ENCODE measurements at places on chromosomes 1 and 21.
A peak's percentile ranks its signal among the peaks of the same experiment; 100 is the strongest.

- DNase-seq, result no peak
These were observed 73.5 kb upstream of the PDC start for GRCh38 chr1:186534401-186534800.

DNA sequence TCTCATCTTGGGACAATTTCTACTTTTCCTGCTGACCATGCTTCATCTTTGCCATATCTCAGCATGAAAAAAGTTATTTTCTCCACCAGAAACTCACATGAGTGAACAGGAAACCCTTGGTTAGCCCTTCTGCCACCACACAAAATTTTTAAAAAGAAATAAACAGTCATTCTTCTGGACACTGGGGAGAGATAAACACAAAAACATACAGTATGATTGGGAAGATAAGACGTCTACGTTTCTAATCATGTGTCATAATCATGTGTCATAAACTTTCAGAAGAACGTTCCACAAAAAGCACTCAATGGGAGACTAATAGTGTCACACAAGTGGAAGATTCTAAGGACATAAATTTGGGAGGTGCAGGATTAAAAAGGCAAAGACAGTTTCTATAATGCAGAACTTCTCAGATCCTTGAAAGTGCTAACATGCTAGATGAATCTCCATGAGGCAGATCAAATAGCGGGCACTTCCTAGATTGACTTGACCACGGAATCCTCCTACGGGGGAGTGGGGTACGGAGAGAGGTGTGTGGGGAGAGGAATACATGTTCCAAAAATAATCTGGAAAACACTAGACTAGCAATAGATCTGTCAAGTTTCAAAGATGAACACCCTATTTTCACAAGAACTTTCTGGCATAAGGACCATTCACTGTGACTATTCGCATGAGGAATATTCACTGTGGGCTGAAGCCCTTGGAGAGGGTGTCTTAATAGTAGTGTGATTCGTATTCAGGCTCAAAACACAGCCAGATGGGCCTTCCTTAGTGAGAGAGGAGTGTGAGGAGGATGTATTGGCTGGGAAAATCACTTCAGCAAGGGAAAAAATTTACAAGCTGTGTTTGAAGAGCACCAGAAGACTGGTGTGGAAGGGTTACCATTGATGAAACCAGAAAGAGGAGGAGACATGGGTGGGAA is 206.7 kb downstream of the SETD4 start:
- DNase-seq, result no peak

- DNase-seq, result no peak
These were observed 31.7 kb downstream of the TRIM11 start for GRCh38 chr1:228374711-228375577.

DNA sequence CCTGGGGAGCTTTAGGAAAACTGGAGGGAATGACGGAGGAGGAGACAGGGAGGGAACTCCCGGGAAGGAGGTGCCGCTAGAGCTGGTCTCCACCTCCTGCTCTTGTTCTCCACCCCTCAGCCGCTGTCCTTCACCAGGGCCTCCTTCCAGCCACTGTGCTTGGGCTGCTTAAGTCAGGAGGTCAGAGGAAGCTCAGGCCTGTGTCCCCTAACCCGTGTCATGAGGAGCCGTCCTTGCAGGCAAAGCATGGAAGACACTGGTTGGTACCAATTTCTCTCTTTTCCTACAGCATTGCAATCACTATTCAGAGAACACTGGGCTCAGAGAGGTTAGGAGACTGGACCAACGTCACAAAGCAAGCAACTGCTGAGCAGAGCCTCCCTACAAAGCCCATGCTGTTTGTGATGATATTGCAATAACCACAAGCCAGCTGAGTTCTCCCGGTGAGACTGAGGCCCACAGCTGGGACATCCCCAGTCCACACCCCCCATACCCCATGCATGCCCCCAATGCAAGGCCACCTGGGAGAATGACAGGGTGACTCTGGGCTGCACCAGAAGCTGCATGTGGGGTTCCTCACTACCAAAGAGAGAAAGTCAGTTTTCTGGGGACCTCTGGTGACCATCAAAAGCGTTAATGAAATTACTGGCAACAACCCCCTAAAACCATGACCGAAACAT is 427.5 kb downstream of the NPHP4 start:
- DNase-seq, result no peak

- no peak for DNase-seq
These were observed 170.4 kb downstream of the ACTL8 start for GRCh38 chr1:17925290-17926237.

DNA sequence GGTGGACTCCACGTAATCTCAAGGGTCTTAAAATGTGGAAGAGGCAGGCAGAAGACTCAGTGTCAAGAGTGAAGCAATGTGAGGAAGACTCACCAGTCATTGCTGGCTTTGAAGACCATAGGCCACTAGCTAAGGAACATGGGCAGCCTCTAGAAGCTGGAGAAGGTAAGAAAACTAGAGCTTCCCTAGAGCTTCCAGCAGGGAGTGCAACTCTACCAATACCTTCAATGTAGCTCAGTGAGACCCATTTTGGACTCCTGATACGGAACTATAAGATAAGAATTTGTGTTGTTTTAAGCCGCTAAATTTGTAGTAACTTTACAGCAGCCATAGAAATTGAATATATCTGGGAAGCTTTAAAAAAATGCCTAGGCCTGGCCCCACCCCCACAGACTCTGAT is 18.9 kb downstream of the METTL13 start:
- no peak for DNase-seq

DNA sequence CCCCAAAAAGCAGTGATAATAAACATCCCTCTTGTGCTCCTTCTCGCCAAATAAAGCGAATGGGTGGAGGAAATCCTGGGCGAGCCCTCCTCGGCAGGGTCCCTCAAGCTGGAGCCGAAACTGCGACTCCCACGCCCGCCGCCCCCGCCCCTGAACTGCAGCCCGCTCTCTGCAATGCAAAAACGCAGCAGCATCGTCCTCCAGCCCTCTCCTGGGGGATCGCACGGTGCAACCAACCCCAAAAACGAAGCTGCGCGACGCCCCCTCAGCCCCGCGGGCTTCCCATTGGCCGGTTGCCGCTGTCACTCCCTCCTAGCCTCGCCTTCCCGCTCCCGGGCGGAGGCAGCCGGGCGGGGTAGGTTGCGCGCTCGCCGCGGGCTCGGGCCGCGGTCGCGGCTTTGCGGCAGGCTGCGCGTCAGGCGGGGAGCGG is at the start of gene TMCC2:
TSS of gene TMCC2 (plus strand) at position 363 of the 430 bp plus-strand sequence. CDS start 619 bp downstream, outside the sequence.
- DNase-seq, result peak; percentile 70

DNA sequence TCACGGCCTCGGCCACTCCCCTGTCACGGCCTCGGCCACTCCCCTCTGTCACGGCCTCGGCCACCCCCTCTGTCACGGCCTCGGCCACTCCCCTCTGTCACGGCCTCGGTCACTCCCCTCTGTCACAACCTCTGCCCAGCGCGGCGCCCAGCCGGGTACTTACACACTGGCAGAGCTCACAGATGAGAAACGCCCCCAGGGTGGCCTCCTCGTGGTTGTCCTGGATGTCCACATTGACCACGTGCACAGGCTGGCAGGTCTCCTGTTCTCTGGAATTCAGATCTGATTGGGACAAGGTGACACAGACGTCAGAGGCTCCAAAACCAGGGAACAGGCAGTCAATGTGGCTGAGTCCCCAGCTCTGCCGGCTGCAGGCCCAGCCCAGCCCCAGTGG is 3.3 kb upstream of the TMEM240 start:
- DNase-seq, result no peak

DNA sequence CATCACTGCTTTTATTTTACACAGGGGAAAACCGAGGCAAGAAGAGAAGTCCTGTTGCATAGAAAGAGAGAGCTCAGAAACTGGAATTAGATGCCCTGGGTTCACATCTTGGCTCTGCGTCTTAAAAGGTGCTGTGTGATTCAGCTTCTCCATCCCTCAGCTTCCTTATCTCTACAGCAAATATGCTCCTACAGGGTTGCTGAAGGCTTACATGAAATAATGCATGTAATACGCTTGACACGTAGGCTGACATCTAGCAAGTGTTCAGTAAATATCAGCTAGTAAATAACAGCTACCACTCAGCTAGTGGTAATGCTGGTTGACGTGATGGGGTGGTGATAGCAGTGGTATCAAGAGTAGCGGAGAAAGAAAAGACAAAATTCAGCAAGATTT is 77.1 kb upstream of the CD55 start:
- no peak for DNase-seq

- DNase-seq, result no peak
These were observed 16.6 kb downstream of the PSEN2 start for GRCh38 chr1:226887006-226887405.

DNA sequence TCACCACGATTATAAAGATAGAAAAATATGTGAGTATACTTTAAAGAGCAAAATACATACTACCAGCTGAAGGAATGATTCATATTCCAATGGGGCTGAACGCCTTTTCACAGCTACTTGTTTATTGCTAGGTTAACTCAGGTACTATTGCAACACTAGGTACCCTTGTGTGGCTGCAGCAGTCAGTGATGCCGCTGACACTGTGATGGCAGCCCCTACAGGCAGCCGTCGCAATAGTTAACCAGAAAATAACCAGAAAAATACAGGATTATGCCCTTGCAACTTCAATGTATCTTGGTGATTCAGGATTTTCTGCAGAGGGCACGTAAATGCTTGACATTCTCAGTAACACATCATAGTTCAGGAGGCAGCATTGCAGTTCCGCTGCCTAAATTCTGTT is 1.6 kb upstream of the MARK1 start:
- no peak for DNase-seq

GRCh38 chr1:3222042-3222692 is 153.2 kb downstream of the PRDM16 start:
- DNase-seq, result no peak

DNA sequence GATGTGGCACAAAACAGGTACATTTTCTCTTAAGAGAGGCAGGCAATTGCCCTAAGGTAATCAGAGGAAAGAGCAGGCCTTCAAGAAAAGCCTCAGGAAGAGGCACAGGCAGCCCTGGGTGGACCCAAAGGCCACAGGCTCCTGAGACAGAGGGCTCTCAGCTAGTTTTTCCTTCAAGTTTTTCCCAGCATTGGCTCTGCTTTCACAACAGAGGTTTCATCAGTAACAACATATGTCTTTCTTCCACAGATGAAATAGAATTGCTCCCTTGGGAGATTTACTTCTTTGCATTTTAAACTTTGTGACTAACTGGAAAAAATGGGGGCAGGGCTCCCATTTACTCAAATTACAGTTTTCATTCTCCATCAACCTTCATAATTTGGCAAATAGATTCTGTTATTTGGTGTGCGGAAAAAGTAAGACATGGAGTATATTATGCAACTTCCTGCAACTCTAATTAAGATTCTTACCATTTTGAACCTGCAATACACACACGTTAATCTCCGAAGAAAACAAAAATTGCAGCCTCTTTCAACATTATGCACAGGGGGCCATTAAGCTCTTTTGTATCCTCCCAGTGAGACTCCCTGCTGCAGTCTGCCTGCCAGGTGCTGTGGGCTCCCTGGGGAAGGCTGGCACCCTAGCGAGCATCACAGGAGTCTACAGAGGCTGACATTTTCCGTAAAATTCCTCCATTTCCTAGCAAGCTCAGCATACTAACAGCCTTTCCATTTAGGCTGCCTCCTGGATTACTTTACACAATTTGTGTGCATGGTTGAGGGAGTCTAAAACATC is 282.3 kb downstream of the USH2A start:
- DNase-seq, result no peak

GRCh38 chr1:212284332-212284743 is 872 bp upstream of the PPP2R5A start:
- DNase-seq, result no peak

DNA sequence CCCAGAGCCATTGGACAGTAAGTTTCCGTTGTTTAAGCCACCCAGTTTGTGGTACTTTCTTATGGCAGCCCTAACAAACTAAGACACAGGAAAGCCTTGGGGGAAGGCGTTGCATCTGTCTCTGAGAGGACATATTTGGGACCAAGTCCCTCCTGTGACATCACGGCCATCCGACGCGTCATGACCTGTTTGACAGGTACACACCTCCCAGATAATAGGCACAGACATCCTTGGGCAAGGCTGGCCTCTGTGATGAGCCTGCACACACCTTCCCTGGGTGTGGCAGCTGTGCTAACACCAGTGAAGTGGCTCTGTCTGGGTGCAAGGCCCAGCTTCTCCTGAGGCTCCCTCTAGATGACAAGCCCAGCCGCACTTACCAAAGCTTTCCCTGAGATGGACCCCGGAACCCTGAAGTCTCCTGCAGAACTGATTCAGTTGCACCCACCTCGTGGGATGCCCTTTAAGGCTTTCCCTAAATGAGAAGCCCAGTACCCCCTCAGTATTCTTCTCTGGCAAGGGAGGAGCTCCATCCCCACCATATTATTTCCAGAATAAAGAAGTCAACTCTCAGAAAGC is 136.5 kb downstream of the ZSCAN20 start:
- no peak for DNase-seq

GRCh38 chr1:114015075-114015474 is 35.8 kb downstream of the OLFML3 start:
- DNase-seq, result no peak

GRCh38 chr1:213186168-213186567 is 135.1 kb downstream of the RPS6KC1 start:
- DNase-seq, result no peak

- DNase-seq, result no peak
These were observed 355.2 kb downstream of the NTNG1 start for GRCh38 chr1:107496002-107496401.

GRCh38 chr1:44523593-44524591 is 118.8 kb downstream of the RNF220 start:
- DNase-seq, result no peak

GRCh38 chr21:26826801-26827200 is 18.4 kb downstream of the ADAMTS1 start:
- no peak for DNase-seq

- no peak for DNase-seq
These were observed 33.1 kb upstream of the SELENON start for GRCh38 chr1:25766721-25767436.

DNA sequence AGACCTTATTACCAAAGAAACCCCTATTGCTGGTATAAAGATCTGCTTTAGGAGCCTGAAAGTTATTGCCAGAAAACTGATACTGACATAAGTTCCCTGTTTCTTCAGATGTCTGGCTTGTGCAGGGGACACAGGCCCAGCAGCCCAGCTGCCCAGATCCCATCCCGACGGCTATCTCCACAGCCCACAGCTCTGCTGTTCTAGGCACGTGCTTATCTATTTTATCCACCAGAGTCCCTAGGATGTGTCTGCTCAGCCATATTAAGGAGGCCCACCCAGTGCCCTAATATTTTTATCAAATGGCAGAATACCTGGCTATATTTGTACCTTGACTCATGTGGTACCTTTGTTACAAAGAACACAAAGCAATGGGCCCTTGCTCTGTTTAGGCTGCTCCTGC is 58.9 kb downstream of the DDX20 start:
- DNase-seq, result no peak

DNA sequence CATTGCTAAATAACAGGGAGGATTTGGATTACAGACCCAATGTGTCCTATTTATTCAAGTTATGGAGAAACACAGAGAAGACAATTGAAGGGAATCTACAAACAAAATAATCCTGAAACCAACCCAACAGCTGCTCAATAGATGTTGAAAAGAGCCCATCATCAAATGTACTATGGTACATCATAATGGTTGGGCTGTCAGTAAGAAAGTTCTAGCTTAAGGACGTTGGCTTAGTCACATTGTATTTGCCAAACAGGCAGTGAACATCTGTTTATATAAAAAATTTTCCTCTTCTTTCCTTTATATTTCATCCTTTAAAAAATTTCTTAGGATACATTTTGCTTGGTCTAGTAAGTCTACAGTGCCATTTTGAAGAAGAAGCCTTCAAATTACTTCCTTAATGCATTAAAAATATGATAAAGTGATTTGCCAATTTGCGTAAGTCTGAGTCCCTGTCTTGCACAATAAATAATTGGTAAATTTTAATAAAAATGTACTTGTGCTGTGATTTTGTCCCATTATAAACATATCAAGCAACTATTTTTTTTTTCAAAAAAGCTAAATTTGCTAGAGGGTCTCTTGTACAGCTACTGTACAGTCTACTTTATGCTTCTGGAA is 14.4 kb downstream of the MAP3K7CL start:
- DNase-seq, result no peak

GRCh38 chr1:22280526-22280925 is 137.6 kb upstream of the WNT4 start:
- DNase-seq, result no peak

Data from stimulated activated CD4-positive, alpha-beta T cell treated with anti-CD3 and anti-CD28 coated beads, TNF-alpha, amount 100 ng/mL, for 48 hours (primary cell).